ENCODE measurements at places on chromosomes 1 and 21.

GRCh38 chr1:155173478-155174323, at the start of gene TRIM46:
Gene TRIM46, plus strand, starts transcription at chr1:155173849. Its CDS starts 118 bp downstream, at chr1:155173967.
- DNase-seq: no peak

GRCh38 chr1:117231748-117232373, 21.1 kb upstream of the VTCN1 start:
- no peak for DNase-seq

- DNase-seq: no peak
Measured at GRCh38 chr1:247277191-247277590, 21.3 kb downstream of the VN1R5 start.

GRCh38 chr1:94418664-94419655, 771 bp downstream of the ABCD3 start:
- peak; percentile 16 for DNase-seq

GRCh38 chr1:10765734-10766478, 30.5 kb downstream of the CASZ1 start:
- DNase-seq: no peak

GRCh38 chr1:57017200-57017599, 51.4 kb upstream of the C8B start:
- no peak for DNase-seq

DNA sequence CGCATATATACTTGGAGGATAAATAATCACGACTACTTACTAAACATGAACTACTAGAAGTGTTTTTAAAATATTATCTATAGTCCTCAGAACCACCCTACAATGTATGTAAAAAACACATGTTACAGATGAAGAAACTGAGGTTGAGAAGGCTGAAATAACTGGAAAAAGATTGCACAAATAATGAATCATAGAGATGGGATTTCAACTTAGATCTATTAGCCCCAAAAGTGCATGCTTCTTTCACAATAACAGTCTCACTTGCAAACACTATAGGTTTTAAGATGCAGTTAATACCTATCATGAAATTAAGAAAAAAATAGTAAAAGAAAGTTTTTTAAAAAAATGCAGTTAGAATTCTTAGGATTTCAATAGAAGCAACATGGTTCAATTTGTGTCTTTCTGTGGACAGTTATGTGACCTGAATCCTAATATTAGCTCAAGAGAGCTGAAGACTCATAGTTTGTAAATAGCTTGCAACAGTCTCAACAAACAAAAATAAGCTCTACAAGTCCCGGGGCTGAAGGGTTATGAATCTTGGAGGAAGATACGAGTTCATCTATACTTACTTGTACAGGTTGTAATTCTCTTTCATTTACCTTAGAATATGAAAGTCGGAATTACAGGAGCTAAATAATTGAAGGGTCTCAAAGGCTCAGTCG, 58.6 kb upstream of the NTPCR start:
- DNase-seq: no peak

DNA sequence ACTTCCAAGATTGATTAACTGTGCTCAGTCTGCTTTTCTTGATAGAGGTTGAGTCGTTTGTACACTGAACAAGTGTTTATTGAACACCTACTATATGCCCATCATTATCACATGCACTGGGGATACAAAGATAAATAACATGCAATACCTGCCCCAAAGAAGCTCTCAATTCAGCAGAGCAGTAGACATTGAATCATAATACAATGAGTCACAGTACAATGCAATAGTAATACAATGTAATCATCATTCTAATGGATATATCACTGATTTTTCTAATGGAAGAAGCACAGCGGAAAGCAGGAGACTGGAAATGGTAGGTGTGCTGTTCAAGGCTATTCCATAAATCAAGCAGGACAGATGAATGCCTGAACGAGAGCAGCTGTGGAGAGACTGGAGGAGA, 3.7 kb upstream of the SEC16B start:
- DNase-seq: no peak

- no peak for DNase-seq
Measured at GRCh38 chr1:30388386-30388785, 335.0 kb downstream of the MATN1 start.

- DNase-seq: no peak
Measured at GRCh38 chr1:231694465-231695077, 68.0 kb downstream of the DISC1 start.

- no peak for DNase-seq
Measured at GRCh38 chr1:175192111-175192629, 406 bp downstream of the KIAA0040 start.

DNA sequence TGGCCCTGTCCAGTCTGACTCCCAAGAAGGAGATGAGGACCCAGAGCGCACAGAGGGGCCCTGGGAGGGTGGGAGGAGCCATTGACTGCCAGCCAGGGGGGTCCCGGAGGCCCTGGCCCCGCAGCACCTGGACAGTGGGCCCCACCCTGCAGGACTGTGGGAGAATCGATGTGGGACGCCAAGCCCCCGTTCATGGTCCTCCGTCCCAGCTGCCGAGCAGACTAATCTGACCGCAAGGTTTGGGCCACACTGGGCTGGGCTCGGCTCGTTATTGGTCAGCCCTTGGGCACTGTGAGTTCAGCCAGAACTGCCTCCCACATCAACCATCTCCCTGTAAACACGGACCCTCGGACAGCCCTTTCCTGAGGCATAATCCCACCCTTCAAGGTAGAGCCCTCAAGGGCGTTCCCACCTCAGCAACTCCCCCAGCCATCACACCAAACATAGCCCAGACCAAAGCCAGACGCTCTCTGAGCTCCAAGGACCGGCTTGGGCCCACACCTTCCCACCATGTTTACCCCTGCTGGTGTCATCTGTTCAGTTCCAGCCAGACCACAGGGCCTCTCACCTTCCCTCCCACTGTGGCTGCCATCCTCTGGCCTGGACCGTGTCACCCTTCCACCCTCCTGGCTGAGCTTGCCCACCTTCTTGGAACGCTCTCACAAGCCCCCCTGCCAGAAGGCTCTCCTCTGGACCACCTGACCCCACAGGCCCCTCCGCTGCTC, 16.2 kb upstream of the POFUT2 start:
- no peak for DNase-seq

Data from thoracic aorta (tissue), 2 donors.